Activated CD8-positive, alpha-beta memory T cell treated with anti-CD3 and anti-CD28 coated beads, Interleukin-2, amount 50 U/mL, for 4 hours (primary cell): ENCODE measurements at places on chromosomes 7 and 10.

DNA sequence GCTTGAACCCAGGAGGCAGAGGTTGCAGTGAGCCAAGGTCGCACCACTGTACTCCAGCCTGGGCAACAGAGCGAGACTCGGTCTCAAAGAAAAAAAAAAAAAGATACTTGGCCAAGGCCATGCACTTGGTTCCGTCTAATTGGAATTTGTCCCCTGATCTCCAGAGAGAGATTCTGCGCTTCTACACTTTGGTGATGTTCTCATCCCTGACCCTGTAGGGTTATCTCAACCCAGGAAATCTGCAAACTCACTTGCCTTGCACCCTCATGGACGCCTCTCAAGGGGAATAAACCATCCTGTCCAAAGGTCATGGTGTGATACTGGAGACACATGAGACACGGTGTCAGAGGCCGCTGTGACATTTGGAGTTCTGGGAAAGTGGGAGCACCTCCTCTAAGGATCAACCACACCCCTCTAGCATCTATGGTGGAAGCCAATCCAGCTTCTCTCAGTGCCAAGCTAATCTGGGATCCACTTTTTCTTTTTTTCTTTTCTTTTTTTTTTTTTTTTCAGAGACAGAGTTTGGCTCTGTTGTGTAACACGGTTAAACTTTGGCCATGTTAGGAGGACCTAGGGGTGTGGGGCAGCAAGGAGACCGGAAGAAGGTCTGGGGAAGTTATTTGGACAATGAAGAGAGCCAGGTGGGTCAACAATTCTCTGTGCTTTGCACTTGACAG lies 7.8 kb upstream of the POR start:
- DNase-seq, result no peak

DNA sequence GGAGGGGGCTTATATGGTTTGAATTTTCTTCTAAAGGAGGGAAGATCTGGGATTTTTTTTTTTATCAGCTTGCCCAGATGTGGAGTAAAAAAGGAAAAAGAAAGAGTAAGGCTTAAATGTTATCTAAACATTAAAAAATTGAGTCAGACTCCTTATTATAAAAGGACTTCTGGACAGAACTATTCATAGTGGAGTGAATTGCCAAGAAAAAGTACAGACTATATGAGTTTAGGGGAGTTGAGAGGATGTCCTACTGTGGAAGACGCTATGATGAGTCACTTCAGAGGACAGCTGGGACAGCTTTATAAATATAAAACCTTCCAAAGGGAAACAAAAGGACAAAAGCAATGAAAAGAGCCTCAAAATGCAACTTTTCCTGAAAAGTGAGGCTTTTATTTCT lies 73.0 kb downstream of the TFPI2 start:
- DNase-seq, result no peak

GRCh38 chr10:71202314-71202713 lies 10.1 kb upstream of the UNC5B start:
- DNase-seq, result no peak

DNA sequence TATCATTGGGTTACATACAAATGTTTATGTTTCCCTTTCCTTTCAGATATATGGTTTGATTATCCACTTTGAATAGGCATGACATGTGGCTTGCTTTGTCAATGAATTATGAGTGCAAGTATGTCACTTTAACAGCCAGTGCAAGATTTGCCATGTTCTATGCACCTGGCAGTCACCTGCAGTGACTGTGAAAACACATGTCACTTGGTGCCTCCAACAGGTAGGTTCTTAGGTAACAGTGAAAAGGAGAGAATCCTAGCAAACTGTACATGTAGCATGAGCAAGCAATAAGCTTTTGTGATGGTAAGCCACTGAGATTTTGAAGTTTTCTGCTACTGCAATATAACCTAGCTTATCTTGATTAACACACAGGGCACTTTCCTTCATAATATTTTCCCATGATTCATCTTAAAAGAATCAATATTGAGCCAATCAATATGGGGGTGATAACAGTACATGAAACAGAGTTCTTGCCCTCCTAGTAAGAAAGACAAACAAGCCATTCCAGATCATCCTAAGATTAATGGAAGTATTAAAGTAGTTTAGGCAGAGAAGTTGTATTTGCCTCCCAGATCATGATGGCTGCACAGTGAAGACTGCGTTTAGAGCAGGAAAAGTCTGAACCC lies 7.9 kb upstream of the RALA start:
- no peak for DNase-seq

- no peak for DNase-seq
Observed at GRCh38 chr10:130715686-130716670, 579.8 kb downstream of the GLRX3 start.

DNA sequence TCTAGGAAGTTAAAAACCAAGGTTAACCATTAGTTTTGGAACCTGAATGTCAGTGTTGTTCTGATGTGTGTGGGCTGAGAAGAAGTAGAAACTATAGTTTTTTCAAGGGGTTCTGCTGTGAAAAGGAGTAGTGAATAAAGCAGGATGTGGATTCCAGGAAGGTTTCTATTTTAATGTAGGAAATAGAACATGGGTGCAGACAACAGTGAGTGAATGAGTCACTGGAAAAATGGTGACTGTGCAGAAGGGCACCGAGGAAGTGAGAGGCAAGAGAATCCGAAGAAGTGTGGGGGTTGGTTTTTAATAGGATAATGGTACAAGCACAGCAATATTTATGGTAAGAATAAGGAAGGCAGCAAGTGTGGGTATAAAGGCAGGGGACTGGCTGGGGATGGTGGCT lies 120.4 kb downstream of the ARHGAP21 start:
- no peak for DNase-seq
